Cerebellar nuclear complex (tissue), 1 donor: ENCODE measurements at places on chromosomes 11 and 22.

GRCh38 chr11:17691976-17692375 lies 27.4 kb upstream of the MYOD1 start:
- DNase-seq: no peak

DNA sequence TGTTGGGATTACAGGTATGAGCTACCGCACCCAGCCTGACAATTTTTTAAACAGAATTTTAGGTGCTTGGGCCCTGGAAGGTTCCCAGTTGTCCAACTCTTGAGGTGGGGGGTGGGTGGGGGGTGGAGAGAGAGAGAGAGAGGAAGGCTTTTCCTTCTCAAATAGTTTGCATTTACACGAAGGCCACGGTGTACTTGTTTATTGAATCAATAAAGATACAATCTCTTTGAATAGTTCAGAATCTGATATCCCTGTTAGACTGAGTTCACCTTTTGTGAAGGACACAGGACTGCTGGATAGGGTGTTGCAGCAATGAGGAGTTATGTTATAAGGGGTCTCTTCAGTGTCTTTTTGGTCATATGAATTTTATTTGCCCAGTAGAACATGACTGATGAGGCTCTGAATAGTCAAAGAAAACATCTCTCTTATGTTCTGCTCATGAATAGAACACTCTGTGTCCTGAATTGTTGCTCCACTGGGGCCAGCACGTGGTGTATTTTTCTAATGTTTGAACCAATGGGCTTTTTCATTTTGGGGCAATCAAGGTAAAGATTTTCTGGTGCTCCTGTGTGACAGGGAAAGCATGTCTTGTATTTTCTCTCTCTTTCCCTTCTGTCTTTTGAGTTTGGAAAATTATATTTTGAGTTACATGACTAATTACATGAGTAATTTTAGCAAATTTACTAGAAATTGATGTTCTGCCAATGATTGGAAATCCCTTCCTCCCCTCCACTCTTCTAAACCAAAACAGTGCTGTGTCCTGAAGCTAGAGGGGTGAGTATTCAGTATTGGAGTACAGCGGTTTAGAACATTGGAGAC lies 61.7 kb downstream of the PTPRJ start:
- DNase-seq: no peak

DNA sequence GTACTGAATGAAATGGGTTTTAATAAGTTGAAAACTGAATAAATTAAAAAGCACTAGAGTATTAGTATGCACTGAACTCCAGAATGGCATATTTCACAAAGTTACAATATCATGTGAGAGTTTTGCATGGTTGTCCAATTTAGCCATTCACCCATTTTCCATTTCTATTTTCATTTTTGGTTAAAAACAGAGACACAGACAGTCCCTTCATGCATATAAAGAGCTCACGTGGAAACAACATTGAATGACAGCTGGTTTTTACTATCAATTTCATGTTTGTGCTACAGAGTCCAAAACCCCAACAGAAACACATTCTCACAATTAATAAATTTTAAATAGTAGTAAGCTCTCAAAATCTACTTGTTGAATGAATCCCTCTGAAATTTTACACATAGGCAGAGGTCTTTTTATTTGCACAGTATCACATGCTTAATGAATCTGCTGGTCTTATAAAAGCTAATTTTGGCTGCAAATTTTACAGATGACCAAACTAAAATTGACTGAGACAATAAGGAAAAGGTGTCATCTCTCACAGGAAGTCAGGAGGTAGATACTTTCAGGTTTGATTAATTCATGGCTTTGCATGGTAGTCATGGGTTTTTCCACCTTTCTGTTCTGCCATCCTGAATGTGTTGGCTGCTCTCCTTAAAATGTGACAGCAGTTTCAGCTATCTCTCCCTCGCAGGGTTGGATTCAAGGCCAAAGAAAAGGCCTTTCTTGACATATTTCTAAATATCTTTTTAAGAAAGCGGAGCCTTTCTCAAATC lies 20.6 kb upstream of the DDI1 start:
- DNase-seq: no peak

GRCh38 chr22:25488244-25489020 lies 76.0 kb upstream of the GRK3 start:
- DNase-seq: no peak

GRCh38 chr11:69394234-69394868 lies 87.1 kb upstream of the LINC01488 start:
- no peak for DNase-seq

DNA sequence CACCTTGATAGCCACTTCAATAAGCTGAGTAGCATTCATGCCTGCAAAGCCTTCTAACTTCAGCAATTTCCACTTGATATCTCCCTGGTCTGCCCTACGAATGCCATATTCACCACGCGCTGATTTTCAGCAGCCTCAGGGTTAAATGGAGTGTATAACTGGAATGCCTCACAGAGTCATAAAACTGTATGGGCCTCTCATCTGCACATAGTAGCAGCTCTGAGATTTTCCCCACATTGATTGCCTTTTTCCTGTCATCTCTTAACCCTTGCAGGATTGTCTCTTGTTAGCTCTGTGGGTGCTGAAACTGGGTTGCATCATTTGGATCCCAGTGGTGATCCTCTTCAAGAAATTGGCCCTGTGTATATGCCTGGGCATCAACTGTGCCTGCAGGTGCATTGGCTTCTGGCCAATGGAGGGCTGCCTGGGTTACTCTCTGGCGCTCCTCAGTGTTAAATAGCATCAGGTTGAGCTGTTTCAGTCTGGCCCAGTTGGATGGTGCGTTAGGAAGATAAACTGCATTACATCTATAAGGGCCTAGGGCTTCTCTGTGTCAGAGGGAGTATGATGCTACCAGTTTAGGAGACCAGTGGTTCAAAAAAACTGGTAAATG lies 17.4 kb upstream of the GLYATL1 start:
- DNase-seq: no peak

- no peak for DNase-seq
Observed at GRCh38 chr11:46680815-46681214, 19.6 kb downstream of the ARHGAP1 start.
